ENCODE measurements at places on chromosomes 3 and 15.

DNA sequence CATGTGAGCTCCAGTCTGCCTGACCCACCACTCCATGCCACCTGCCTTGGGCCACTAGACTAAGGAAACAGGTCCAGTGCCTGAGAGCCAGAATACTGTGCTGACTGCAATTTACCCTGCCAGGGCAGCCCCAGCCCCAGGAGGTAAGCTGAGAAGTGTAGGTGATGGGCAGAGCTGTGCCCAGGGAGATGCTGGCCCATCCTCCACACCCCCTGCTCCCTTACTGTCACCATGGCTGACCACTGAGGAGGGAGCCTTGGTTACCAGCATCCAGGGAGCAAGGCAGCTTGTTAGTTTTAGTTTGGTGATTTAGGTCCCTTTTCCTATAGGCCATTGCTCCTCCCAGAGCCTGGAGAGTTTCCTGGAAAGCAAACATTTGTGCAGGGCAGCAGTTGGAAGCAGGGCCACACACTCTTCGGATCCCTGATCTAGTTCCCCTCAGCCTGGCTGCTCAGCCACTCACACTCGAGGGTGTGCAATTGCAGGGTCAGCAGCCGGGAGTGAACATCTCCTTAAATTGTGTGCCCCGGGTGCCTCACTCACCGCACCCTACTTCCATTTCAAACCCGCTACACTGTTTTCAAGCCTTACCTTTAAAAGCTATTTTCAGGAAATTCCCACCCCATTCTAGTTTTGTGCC, 2.0 kb downstream of the GALNT15 start:
- DNase-seq, result no peak

GRCh38 chr3:46955801-46956259, 20.7 kb downstream of the CCDC12 start:
- DNase-seq, result no peak

- no peak for DNase-seq
Measured at GRCh38 chr3:156264771-156265170, 144.4 kb downstream of the KCNAB1 start.

DNA sequence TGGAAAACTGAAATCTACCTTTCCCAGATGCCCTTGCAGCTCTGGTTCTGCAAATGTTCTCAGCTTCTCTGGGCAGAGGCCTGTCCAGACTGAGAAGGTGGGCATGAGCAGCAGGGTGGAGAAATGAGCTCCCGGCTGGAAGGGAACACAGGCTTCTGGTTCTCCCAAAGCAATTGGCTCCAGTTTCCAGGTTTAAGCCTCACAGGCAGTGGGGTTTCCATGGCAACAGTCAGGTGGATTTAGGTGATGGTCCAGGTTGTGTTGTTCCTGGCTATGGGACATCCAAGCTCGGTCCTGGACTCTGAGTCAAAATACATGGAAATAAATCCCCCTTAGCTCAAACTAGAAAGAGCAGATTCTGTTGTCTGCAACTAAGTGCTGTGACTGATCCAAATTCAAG, 94.6 kb upstream of the IQSEC1 start:
- no peak for DNase-seq

GRCh38 chr3:141412936-141413354, 44.6 kb downstream of the ZBTB38 start:
- DNase-seq, result no peak

GRCh38 chr3:14120111-14120920, 4.4 kb downstream of the CHCHD4 start:
- no peak for DNase-seq

DNA sequence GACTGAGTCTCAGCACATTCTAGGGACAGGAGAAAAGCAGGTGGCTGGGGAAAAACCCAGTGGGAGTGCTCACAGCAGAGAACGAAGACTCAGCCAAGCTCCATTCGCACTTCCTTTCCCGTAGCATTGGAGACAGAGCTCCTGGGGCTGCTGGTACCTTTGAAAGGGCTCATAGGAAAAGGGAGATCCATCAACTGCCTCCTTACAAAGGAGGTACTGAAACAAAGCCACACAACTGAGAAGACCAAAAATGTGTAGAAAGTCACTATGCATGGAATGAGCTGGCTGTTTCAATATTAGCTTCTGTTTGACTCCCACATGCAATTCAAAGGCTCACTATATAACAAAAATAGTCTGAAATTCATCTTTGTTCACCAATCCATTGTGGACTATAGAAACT, 16.9 kb downstream of the STIMATE start:
- no peak for DNase-seq

GRCh38 chr3:14016900-14017475, 107.7 kb downstream of the CHCHD4 start:
- no peak for DNase-seq

GRCh38 chr15:72338617-72339321, 18.8 kb upstream of the CELF6 start:
- DNase-seq, result no peak

DNA sequence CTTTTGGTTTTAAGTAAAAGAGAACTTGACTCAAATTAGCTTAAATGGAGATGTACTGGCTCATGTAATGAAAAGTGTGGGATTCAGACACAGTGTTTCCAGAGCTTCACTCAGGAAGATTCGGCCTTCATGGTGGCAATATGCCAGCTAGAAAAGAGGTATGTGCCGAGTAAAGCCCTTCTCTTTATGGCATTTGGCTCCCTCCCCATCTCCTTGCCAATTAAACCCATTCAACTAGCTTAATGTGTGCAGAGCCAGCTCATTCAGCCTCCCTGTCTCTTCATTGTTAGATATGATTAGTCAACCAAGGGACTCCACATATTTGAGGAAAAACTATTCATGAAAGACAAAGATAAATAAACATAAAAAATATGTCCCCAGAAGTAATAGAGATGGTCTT, 15.0 kb upstream of the TRANK1 start:
- no peak for DNase-seq

- no peak for DNase-seq
Measured at GRCh38 chr3:106288781-106289180, 420.0 kb upstream of the CBLB start.

GRCh38 chr3:134708671-134709070, 57.8 kb upstream of the KY start:
- DNase-seq, result no peak

GRCh38 chr3:138936741-138937689, 9.9 kb downstream of the FOXL2 start:
- no peak for DNase-seq

DNA sequence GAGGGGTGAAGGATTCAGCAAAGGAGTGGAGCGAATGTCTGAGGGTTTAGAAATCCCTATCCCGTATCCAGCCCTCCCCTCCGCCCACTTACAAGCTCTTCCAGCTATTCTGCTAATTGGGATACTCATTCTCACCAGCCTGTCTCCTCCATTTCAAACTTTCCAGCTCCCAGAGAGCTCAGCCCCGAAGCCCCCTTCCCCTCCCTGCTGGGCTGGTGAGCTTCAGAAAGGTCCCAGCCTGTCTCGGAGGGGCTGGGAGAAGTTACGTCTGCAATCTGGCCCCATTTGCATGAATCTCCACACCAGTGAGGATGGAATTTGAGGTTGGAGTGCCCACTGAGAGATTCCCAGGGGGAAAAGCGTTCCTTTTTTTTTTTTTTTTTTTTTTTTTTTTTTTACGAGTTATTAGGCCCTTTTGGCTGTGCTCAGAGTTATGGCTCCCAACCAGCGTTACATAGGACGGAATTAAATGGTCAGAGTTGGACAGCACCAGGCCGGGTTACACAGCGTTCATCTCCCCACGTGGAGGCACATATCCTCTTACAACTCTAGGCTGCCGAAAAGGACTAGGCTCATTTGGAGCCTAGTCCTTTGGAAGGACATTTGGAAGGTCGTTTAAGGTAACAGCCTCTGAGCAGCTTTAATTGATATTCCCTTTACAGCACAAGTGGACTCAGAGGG, 34.6 kb downstream of the FGD5 start:
- DNase-seq, result no peak

DNA sequence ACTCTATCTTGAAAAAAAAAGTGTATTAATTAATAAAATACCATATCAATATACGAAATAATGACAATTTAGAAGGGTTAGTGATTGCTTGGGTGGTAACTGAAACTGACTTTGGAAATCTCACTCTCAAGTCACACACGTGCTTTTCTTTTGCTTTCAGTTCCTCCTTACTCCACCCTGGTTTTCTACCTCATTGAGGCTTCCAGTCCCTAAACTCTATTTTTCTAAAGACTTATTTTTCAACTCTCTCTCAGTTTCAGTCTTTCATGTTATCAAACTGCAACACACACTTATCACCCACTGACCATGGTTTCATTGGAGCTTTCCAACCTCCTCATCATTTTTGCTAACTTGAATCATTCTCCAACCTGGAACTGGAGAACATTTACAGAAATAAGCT, 23.5 kb downstream of the IL12A start:
- no peak for DNase-seq

GRCh38 chr3:38125305-38126120, 11.4 kb downstream of the ACAA1 start:
- no peak for DNase-seq

GRCh38 chr3:50300681-50301254, 1.6 kb upstream of the HYAL3 start:
- no peak for DNase-seq

- DNase-seq, result no peak
Measured at GRCh38 chr3:98574132-98574531, 19.3 kb downstream of the CPOX start.

GRCh38 chr3:159627634-159628033, 361.0 kb upstream of the IL12A start:
- no peak for DNase-seq

DNA sequence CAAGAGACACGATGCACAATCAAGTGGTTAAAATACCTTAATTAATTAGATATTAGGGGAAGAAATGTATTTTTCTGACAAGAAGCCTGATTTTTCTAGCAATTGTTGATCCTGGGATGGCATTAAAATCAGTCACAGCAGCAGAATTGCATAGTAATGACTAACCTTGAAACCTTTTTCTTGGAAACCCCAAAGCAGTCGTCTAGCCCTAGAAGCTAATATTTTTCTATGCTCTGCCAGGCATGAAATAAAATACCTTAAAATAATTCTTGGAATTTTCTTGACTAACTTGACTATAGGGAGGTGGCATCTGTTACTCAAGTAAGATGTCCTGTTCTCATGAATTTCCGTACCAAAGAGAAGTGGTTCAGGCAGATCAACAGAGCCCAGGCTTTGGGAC, 204.1 kb downstream of the THRB start:
- DNase-seq, result no peak

DNA sequence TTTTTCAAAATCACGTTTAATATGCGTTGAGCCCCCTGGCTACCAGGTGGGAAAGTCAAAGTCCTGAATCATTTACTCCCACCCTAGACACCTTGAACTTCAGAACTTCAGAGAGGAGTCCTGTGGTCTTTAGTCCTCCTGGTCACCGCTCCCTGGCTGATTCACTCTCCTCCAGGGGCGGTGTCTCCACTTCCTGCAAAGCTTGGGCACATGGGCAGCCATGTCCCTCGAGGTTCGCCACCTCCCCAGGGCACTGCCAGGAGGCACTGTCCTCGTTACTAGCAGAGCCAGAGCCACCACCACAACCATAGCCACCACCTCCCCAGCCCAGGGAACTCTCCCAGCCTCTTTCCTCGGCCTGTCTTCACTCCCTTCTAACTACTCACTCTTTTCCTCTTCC, 31.0 kb downstream of the LOXL1 start:
- DNase-seq, result no peak

GRCh38 chr15:68211656-68212320, 6.7 kb upstream of the CALML4 start:
- DNase-seq, result no peak

GRCh38 chr3:1561427-1561826, 468.6 kb downstream of the CNTN6 start:
- DNase-seq, result no peak
